ENCODE measurements at places on chromosomes 11 and 22.

DNA sequence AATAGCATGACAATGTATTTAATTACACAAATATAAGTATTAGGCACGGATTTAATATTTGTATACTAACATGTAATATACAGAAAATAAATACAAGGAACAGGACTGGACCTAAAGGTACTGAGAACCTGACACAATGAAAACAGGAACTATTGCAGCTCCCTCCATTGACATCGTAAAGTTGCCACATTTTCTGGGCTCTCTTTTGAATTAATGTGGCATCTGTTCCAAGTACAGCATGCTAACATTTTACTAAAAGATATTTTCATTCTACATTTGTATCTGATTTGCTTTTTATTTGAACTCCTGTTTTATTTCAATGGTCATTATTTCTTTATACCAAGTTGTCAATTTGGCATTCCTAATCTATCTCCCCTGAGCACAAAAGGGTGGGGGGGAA lies 15.3 kb downstream of the PHF21A start:
- no peak for DNase-seq

DNA sequence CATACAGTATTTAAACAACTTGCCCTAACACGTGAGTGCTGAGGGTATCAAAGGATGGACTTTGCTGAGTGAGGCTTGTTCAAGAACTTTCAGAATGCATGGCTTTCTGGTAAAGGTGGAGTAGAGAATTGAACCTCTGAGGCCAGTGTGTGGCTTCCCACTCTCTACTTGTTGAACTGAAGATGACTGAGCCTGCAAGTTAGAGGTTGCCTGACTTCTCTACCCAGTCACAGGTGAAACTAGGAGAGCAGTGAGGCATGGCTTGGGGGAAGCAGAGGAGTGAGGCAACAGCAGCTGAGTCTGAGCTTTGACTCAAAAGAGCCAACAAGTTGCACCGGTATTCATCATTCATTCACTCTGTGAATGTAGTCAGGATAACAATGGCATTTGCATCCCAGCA lies 256.4 kb upstream of the SESN3 start:
- DNase-seq: no peak

DNA sequence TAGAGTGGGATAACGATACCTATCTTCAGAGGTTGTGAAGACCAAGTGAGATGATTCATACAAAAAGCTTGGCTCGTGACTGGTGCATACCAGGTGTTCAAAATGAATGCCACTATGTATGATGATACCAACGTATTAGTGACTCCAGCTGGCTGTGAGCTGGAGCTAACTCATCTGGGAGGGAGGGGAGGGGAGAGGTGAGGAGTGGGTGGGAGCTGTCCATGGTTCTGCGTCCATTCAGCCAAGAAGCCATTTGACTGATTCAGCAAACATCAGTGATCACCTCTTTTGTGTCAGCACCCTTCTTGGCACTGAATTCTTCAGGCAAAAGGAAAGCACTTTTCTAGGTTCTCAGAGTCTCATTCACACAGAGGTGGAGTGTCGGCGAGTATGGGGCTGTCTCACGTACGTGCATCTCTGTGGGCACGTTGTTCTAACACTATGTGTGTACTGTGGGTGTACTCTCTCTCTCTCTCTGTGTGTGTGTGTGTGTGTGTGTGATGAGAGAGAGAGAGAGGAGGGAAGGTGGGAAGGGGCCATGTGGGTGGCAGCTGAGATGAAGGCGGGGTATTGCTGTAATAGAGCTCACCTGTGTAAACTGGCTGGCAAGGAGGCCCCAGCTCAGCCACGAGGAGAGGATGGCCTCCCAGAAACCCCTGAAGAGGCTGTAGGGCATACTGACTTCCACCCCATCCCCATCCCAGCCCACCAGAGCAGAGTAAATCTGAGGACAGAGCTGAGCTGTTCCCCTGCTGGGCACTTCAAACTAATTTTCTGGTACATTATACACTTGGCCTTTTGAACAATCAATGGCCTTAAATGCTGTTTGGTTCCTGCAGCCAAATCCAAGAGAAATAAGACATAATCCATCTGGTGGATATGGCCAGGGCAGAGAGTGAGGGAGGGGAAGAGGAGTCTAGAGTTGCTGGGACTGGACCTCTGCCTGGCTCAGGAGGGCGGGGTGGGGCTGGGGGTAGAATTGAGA lies 96.1 kb upstream of the THY1 start:
- DNase-seq: no peak

- DNase-seq: no peak
These were observed 79.9 kb upstream of the PRR5 start for GRCh38 chr22:44622147-44622427.

DNA sequence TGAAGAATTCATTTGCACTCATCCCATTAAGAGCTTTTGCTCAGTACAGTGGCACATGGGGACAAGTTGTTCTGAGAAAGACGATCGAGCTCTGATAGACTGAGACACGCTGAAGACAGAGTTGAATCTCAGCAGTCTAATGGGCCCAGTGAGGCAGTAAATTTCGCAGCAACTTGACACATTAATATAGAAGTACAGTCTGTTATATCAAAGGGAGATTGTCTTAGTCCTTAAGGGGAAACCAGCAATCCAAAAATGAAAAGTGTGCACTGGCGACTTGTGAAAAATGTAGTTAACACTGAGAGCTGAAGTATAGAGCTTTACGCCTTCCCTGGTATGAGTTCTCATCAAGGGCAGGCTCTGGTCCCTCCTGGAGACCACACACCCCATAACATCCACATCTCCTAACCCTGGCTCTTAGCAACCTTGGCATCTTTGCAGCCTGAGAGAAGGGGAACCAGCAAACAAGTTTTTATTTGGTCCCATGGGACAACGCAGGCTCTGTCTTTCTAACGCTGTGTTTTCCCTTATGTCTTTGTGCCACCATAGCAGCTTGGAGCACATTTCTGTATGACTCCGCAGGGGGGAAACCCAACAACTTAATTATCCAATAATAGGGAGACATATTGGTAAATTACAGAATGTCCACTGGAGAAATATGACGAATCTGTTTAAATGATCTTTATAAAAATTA lies 952.5 kb downstream of the OPCML start:
- DNase-seq: no peak

DNA sequence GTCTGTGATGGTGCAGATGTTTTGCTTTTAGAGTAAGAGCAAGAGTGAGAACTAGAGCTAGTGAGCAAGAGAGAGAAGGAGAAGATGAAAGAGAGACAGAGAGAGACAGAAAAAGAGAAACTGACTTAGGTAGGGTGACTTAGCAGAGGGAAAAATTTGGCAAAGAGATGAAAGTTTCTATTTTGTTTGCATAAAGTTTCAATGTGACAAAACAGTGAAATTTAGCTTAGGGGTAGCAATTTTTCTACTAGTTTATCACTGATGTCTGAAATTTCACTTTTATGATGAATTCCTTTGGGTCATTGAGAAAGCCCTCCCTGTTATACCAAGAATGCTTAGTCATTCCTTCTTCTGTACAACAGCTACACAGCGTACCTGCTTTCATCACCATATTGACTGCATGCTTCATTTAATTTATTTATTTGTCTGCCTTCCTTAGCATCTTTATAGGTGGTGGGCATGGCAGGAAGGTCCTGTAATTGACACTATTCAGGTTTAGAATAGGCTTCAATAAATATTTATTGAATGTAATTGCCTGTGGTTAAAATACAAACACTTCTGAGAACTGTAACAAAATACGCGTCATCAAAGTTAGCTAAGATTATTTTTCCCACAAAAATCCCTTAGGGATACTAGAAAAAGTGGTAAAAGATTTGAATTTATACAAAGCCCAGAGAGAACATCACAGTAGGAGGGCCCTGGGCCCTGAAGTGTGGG lies 19.9 kb upstream of the CTSC start:
- no peak for DNase-seq

- no peak for DNase-seq
These were observed 7.1 kb downstream of the CASP12 start for GRCh38 chr11:104891135-104891534.
